Muscle of leg (tissue), 16 donors: ENCODE measurements at places on chromosomes 16 and 17.
A peak's percentile ranks its signal among the peaks of the same experiment; 100 is the strongest.

- DNase-seq: peak; percentile 34
Measured at GRCh38 chr16:9134739-9135138, 43.3 kb downstream of the HAPSTR1 start.

- DNase-seq: no peak
Measured at GRCh38 chr17:77419547-77420094, 278.9 kb downstream of the SEC14L1 start.

DNA sequence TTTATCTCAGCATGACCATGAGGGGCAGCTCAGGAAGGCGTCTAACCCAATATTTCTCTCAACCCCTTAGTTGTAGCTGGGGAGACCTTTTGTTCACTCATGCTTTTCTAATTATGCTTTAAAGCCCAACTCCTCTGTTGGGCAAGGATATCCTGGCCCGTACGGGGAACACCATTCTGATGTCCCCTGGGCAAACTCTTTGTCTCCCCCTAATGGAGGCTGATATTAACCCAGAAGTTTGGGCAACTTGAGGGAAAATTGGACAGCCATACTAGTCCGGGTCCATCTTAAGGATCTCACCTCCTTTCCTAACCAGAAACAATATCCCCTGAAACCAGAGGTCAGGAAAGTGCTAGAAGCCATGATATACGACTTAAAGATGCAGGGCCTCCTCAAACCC, 143.7 kb upstream of the COX10 start:
- DNase-seq: no peak

DNA sequence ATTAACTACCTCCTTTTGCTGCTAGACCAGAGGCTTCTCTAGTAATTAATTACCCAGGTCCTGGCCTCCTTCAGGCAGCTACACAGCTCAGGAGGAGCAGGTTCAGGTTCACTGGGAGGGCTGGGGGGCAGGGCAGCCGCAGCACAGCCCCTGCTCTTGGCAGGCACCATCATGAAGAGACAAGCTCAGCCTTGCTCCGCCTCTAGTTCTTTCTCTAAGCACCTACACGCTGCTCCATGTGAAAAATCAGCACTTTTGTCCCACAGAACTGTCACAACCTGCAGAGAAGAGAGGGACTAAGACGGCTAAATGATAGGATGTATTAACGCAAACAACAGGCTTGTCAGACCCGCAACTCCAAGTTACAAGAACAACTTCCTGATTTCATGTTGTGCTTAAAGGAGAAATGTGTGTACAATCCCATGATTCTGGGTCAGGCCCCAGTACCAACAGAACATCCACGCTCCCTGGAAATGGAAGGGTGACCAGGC, 53.4 kb downstream of the GRB2 start:
- DNase-seq: no peak
